ENCODE measurements at places on chromosomes 2 and 18. TPM values are rescaled to one million over a fixed set of nuclear protein-coding genes. Genes with fewer than 3 reads are reported as not detected.

DNA sequence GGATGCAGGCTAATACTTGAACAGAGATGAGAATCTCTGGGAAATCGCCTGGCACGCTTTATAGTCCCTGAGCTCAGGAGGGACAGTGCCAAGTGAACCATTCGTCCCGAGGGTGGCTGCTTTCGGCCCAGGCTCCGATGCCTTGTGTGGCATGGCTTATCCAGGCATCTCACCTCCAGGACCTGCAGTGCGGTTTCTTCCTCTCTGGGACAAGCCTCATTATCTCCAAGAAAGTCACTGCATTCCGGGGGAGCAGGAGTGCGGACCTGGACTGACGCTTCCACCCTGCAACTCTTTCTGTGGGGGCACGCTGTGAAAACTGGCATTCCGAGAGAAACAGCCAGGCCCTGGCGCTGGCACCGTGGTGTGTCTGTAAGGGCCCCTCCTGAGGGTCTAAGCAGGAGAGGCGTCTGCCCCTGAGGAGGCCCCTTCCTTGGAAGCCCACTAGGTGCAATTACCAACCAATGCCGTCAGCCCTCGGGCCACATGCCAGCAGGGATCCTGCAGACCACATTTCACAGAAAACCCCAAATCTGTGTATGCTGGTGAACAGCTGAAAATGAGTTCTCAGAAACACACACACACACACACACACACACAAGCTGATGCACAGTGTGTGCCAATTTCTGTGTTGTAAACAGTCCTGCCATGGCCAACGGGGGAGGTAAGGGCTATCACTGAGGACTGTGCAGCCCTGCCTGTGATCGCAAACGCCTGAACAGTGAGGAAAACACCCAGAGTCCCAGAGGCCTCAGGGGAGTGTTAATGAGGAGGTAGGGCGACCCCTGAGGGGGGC is 351.9 kb upstream of the SALL3 start:
- no peak for DNase-seq

DNA sequence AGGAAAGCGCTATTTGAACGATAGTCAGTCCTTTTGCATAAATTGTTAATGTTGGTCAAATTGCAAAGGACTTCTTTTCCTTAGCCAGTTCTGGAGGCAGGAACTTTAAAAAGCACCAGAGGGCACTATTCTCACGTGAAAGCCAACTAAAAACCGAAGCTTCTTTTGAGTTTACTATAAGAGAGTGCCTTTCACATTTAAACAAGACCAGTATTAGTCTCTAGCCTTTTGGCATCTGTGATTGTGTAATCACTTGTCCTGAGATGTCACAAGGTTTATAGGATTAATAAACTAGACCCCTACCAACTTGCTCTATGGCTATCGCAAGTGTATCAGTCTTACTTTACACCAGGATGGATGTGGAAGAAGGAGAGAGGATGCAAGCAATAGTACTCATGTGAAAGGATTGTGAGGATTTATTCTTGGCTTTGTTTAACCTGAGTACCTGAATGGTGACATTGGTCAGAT is 14.4 kb upstream of the STAT4 start:
- DNase-seq, result no peak

DNA sequence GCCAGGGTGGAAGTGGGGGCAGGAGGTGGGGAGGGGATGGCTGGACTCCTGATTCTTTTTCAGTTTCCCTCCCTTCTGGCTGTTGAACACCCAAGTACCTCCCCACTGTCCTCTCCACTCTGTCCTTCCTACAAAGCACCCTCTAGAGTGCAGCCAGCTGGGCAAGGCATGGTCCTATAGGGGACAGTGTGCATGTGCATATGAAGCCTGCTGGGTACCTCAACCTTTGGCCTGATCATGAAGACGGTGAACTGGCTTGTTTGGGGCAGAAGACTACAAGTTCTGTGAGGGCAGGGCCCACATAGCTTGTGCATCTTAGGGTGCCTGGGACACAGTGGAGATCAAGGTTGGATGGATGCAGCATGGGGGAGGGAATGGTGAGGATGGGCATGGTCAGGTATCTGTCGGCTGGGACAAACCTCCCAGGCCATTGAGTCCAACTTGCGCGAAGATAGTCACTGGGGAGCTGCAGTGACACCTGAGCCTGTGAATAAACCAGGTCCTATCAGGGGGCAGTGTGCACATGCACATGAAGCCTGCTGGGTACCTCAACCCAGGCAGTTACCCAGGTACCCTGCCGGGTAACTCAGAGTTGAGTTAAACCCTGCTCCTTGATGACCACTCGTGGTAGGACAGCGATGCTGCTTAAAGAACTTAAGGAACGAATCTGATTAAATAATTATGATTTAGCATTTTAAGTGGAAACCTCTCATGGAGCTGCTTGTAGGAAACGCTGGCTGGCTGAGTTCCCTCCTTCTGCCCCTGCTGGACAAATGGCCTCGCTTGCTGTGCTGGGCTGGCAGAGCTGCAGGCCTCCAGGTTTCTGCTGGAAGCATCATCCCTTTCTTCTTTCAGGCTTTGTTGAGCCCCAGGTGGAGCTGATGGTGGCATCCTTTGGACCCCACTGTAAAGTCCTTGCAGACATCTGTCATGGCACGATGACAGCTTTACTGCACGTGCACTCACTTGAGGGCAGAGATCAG is 84.0 kb downstream of the POLR1A start:
- no peak for DNase-seq

C2orf66 gene
- not detected for total RNA-seq
